ENCODE measurements at places on chromosomes 3 and 15.
A peak's percentile ranks its signal among the peaks of the same experiment; 100 is the strongest.

DNA sequence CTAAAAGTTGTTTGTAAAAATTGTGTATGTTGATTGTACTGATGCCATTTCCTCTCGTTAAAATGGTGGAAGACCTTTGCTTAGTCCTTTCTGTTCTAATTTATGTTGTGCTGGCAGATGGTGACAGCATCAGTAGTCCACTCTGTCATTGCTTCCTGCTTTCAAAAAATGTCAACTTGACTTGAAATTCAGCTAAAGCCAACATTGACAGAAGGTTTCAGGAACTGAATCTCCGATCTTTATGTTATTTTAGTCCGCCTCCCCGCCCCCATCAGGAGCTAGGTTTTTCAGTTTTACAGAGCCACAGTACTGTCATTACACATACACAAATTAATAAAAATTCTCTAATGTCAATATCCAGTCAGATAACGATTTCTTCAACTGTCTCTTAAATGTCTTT lies 1.5 kb downstream of the CEP63 start:
- DNase-seq = no peak
- peak overlapping the region; percentile 99 for H3K4me3 ChIP-seq
- H3K27ac ChIP-seq = no peak overlapping the region
- peaks cover 8% of the 10 kb centered on the region for H3K36me3 ChIP-seq
- H3K4me1 ChIP-seq = peaks cover 24% of the 10 kb centered on the region

DNA sequence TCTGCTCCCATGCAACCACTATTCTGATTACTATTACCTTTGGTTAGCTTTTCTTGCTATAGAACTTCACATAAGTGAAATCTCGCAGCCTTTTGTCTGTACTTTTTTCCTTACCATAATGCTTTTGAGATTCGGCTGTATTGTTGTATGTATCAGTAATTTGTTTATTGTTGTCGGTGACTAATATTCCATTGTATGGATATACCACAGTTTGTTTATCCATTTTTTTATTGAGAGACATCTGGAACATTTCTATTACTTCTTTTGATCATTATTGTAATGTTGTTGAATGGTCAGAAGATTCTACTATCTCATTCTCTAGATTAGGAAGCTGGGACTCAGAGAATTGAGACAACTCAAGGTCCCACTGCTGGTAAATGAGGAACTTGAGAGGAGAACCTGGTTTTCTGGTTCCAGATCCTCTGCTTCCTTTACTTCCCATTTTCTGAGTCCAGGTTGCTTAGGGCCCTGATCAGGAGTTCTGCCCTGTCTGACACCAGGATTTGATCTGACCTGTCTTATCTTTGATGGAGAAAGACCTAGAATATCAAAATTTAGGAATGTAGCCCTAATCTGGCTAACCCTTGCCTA lies 18.2 kb upstream of the SPTSSB start:
- no peak overlapping the region for H3K4me3 ChIP-seq
- peaks cover 2% of the 10 kb centered on the region for H3K36me3 ChIP-seq
- peak overlapping the region; percentile 42 for H3K27ac ChIP-seq
- peaks cover 63% of the 10 kb centered on the region for H3K4me1 ChIP-seq

DNA sequence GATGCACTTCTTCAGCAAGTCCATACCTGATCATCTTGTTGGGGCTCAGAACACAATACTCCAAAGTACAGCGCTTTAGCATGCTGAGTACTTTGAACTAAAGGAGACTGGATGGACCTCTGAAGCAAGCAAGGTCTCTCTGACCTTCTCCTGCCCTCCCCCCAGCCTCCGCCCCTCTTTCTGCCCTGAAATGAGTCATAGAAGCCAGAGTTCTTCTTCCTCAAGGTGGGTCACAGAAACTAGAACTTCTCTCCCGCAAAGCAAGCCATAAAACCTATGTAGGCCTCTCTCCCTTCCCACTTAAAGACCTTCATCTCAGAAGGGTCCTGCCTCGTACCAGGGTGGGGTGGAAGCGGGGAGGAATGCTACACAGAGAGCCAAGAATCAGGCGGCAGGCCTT lies 230.5 kb upstream of the PROK2 start:
- no peak overlapping the region for H3K27ac ChIP-seq
- H3K36me3 ChIP-seq = no peaks in the 10 kb centered on the region
- no peak for DNase-seq

DNA sequence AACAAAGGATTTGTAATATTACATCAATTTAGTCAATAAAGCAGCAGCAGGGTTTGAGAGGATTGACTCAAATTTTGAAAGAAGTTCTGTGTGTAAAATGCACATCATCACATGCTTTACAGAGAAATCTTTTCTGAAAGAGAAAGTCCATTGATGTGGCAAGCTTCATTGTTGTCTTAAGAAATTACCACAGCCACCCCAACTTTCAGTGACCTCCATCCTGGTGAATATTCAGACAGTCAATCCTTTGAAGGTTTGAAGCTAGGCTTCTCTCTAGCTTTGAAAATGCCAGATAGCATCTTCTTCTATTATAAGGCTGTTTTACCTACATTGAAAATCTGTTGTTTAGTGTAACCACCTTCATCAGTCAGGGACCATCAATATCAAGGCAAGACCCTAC lies 51.8 kb upstream of the SETMAR start:
- no peaks in the 10 kb centered on the region for H3K36me3 ChIP-seq
- no peak overlapping the region for H3K4me3 ChIP-seq
- no peak for DNase-seq
- no peak overlapping the region for H3K27ac ChIP-seq
- H3K4me1 ChIP-seq = no peaks in the 10 kb centered on the region

All from progenitor cell of endocrine pancreas (in vitro differentiated cells).